ENCODE measurements at places on chromosomes 12 and 14.

DNA sequence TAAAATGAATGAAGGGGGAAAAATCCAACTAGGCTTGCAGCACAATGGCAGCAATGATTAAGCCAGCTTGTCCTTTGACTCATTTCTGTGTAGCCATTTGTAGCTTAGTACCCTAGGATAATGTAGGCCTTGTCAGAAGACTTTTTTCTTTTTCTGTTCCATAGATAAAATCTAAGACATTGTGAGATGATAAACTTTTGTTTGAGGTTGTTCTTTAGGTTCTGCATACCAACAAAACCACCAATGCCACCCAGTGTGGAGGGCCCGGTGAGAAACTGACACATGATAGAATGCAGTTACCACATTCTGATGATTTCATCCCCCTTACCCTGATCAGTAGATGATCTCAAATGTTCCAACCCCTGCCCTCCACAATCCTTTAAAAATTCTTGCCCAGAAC, 6.6 kb upstream of the KLRD1 start:
- no peak for DNase-seq

GRCh38 chr14:98208211-98208611, 1063.8 kb downstream of the BCL11B start:
- no peak for DNase-seq

DNA sequence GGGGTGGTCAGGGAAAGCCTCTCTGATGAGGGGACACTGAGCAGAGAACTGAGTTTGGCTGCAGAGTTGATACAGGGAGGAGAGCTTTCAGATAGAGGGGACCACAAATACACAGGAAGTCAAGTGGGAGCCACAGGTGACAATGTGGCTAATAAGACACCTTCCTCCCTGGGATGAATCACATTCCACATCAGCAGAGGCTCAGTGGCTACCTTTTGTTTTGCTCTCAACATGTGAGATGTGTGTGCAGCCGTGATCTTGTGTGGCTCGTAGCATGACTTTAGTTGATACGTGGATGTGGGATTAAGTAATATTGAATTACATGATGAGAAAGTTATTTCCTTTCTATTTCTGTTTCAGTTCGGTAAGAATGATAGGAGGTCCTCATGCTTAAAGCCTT, 7.5 kb downstream of the CRADD start:
- no peak for DNase-seq

- peak; percentile 7 for DNase-seq
Observed at GRCh38 chr12:122960193-122960569, 6.1 kb downstream of the ABCB9 start.

- DNase-seq, result no peak
Observed at GRCh38 chr14:102523569-102524450, 14.2 kb upstream of the ANKRD9 start.

DNA sequence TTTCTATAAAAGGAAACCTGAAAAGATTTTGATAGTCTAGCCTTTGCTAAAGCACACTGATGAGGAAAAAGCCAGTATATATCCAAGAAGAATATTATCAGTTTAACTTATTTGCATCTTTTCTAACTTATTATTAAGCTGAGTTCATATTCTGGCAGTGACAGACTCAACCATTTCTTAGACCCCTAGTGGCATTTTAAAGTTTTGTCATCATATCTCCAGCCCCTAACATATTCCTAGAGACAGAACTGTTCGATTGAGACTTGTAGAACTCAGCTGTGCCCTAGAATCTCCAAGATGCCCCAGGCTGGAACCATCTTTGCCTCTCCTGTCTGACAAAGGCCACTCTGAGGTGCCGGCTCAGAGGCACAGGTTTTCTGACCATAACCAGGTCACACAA, 365.6 kb downstream of the NELL2 start:
- no peak for DNase-seq

- no peak for DNase-seq
Observed at GRCh38 chr14:21268617-21269251, 508 bp downstream of the HNRNPC start.

DNA sequence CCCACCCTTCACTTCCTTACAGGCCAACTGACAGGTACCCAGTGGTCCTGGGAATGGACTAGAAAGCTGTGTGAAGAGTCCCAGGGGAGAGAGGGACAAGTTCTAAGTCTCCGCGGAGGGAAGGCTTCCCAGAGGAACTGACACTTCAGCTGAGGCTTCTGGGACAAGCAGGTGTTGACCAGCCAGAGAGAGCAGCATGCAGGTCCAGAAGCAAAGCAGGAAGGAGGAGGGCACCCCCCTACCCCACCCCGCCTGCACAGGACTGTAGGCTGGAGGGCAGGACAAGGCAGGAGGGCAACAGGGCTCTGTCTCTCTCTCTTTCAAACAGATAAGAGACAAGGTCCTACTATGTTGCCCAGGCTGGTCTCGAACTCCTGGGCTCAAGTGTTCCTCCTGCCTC, 58.2 kb upstream of the CORO1C start:
- no peak for DNase-seq

GRCh38 chr12:114902665-114903064, 218.7 kb upstream of the TBX3 start:
- no peak for DNase-seq

- no peak for DNase-seq
Observed at GRCh38 chr14:105201156-105201924, 20.2 kb upstream of the NUDT14 start.

GRCh38 chr12:124667506-124668326, 100.3 kb upstream of the NCOR2 start:
- no peak for DNase-seq

- DNase-seq, result no peak
Observed at GRCh38 chr12:122167356-122167925, 6.6 kb downstream of the IL31 start.

DNA sequence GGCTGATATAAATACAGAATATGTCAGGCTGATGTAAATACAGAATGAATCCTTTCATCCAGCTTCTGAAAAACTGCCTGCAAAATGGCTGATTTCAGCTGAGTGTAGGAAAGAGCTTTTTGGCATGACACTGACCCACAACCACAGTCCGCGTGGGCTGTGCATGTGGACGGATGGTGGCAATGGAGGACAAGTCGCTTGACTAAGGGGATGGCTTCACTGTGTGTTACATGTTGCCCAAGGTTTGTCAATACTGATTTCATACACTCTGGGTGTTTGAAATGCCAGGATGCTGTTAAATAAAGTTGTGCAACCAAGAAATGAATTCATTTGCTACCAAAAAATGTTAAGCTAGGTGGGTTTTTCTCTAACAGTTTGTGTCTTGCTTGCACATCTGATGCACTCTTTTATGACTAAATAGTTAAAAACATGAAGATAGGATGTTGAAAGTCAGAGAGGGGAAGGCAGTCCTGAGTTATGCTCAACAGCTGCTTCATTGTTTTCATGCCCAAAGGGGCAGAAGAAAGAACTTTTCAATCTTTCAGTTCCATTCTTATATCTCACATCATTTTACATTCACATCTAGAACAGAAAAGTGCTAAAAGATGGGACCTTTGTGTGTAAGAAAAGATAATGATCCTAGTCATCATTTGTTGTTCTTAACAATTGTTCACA, 36.5 kb upstream of the OVCH1 start:
- DNase-seq, result no peak

DNA sequence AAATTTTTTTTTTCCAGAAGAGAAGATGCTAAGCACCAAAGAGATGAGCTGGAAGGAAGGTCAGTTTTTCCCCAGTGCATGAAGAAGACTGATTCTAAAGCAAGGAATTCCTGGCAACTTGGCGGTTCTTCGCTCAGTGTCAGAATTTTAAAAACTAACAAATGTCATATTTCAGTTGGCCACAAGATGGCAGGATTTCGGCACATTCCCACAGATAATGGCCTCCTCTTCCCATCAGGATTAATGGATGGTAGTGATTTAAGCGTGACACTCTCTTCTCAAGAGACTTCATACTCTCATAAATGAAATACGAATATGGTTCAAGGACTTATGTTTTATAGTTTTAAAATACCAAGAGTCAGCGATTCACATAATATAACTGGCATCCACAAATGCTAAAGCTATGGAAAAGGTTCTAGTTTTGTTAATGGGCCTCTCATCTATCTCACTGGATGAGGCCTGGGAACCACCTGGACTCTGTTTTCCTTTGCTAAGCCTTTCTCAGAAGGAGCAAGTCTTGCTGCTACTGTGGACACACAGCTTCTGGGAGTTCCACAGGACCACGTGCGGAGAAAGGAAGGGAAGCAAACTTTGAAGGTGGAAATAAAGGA, 46.1 kb upstream of the PTPRO start:
- DNase-seq, result no peak

Data from 8988T (cell line).